ENCODE measurements at places on chromosomes 12 and 14.

DNA sequence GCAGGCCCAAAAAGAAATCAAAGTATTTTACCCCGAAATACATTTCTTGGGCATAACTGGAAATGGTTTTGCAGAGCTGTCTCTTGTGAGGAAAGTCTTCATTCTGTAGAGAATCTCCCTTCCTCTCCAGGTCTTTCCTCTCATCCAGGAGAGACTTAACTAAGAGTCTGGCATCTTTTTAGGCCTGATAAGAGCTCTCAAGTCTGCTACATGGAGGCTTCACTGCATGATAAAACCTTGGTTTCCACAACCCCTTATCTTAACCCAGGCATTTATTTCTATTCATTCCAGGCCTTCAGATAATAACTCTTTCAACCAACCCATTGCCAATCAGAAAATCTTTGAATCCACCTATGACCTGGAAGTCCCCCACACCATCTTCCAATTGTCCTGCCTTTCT, 41.1 kb upstream of the LRRK2 start:
- H3K36me3 ChIP-seq, result no peaks in the 10 kb centered on the region
- H3K27me3 ChIP-seq, result no peaks in the 10 kb centered on the region
- no peak for DNase-seq
- no peak overlapping the region for H3K4me3 ChIP-seq

GRCh38 chr14:23561259-23561658, 5.2 kb downstream of the THTPA start:
- H3K27ac ChIP-seq, result no peak overlapping the region
- H3K36me3 ChIP-seq, result peaks cover 76% of the 10 kb centered on the region
- H3K27me3 ChIP-seq, result no peaks in the 10 kb centered on the region
- no peak for DNase-seq

GRCh38 chr14:67079846-67080245, 109.4 kb upstream of the GARIN2 start:
- no peaks in the 10 kb centered on the region for H3K27me3 ChIP-seq
- no peaks in the 10 kb centered on the region for H3K4me1 ChIP-seq
- no peak for DNase-seq
- H3K4me3 ChIP-seq, result no peak overlapping the region
- H3K36me3 ChIP-seq, result no peaks in the 10 kb centered on the region

- DNase-seq, result no peak
- H3K4me1 ChIP-seq, result peaks cover 59% of the 10 kb centered on the region
- H3K4me3 ChIP-seq, result no peak overlapping the region
- no peaks in the 10 kb centered on the region for H3K27me3 ChIP-seq
Measured at GRCh38 chr14:50524060-50524459, 8.3 kb downstream of the MAP4K5 start.

DNA sequence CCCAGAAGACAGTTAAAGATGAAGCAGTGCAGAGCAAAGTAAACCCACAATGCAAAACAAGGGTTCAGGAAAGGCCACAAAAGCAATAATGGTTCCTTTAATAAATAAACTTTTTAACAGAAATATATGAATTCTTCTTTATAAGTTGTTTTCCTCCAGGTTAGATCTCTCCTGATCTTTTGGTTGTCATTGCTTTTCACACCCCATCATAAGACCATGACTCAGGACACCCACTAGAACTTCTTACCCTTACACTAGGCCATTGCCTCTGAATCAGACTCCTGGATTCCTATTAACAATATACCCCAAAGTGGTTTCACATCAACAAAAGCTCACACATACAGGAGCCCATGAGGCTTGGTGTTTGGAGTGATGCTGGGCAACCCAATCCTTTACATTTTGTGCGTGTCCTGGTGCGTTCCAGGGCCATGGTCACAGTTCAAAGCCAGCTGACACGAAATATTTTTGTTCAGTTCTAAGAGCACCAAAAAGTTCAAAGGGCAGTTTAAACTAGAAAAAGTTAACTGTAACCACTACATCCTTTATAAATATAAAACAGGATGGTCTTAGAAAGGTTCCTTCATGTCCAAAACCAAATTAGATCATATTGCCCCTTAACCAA, 187.0 kb downstream of the EPS8 start:
- no peaks in the 10 kb centered on the region for H3K36me3 ChIP-seq
- DNase-seq, result no peak
- peaks cover 4% of the 10 kb centered on the region for H3K4me1 ChIP-seq
- no peaks in the 10 kb centered on the region for H3K27me3 ChIP-seq
